NCI-H2029 treated with DMSO at 0.1 percent for 48 hours (cell line): ENCODE measurements at places on chromosomes 11 and 22.

GRCh38 chr11:95154514-95154913 lies 64.9 kb downstream of the ENDOD1 start:
- DNase-seq, result peak; percentile 50

GRCh38 chr11:134753771-134754520 lies 341.9 kb upstream of the B3GAT1 start:
- DNase-seq, result no peak

GRCh38 chr11:74988541-74989259 lies at the start of gene NEU3:
Gene NEU3, plus strand, starts transcription at chr11:74988933. Its CDS starts 128 bp downstream, at chr11:74989061.
- peak; percentile 86 for DNase-seq

DNA sequence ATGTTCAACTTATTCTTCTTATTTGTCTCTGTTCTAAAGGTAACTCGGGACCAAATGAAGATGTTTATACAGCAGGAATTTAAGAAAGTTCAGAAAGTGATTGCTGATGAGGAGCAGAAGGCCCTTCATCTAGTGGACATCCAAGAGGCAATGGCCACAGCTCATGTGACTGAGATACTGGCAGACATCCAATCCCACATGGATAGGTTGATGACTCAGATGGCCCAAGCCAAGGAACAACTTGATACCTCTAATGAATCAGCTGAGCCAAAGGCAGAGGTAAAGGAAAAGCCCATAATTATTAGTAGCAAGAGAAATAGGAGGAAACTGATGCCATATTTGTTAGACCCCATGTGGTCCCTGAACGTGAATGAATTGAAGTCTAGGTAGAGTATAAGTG lies 63.3 kb downstream of the TRIM44 start:
- DNase-seq, result no peak

- DNase-seq, result no peak
Observed at GRCh38 chr11:112182867-112183266, 7.6 kb downstream of the BCO2 start.

- no peak for DNase-seq
Observed at GRCh38 chr11:114307524-114308203, 11.5 kb downstream of the NNMT start.

GRCh38 chr22:49155039-49155769 lies 672.5 kb downstream of the BRD1 start:
- DNase-seq, result no peak

- DNase-seq, result no peak
Observed at GRCh38 chr11:38594895-38595294, 1996.9 kb upstream of the RAG2 start.

GRCh38 chr11:128745311-128746136 lies 51.7 kb downstream of the FLI1 start:
- DNase-seq, result no peak

GRCh38 chr11:121145826-121146225 lies 44.8 kb downstream of the TECTA start:
- no peak for DNase-seq

DNA sequence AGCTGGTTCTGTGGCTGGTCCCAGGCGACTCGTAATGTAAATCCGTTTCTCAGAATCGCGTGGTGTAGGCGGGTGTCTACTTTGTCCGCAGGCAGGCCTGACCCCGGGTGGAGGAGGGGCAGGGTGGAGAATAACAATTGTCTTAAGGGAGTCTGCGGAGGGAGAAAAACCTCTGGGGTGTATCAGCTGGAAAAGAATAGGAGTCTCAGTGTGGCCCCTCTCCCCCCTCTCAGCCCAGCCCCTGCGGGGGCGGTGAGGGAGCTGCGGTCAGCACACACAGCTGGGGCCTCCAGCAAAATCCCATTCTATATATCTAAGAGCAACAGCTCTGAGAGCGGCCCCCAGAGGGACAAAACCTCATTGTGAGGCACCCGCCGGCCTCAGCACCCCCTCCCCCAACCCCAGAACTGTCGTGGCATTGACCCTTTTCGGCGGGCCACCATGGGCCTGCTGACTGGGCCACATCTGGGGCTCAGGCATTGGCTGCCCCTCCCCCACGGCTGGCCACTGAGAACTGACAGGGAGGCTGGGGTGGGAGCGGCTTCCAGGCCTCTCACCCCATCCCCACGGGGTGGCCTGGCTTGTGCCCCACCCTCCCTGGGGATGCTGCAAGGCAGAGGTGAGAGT lies 2.7 kb upstream of the MYRF start:
- no peak for DNase-seq

DNA sequence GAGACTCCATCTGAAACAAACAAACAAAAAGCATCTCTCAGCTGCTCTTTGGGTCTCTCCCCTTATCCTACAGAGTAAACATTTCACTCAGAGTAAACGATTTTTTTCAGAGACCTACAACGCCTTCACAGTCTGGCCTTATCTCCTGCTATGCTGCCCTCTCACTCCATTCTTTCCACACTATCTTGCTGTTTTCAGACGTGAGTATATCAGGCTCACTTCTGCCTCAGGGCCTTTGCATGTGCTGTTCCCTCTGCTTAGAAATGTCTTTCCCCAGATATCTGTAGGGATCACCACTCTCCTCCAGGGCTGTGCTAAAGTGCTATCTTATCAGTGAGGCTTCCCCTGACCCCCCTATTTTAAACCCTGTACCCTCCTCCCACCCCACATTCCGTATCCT lies 6.5 kb downstream of the RIBC2 start:
- no peak for DNase-seq

GRCh38 chr11:67520856-67521824 lies 2.1 kb downstream of the CABP2 start:
- DNase-seq, result no peak

DNA sequence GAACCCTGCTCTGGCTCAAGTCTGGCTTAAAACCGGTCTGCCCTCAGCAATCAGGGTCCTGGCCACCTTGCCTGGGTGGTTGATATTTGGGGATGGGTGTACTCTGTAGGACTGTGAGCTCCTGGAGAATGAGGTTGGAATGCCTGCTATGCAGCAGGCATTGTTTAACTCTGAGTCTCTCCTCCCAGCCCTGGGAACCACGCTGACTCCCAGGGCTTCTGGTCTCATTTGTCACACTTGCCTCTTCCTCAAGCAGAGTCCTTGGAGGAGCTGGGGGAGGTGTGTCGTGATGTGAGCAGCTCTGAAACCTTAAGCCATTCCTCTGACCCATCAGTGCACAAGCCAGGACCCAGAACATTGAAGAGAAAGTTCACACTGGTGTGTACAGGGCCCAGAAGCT lies 340.1 kb downstream of the MN1 start:
- no peak for DNase-seq

DNA sequence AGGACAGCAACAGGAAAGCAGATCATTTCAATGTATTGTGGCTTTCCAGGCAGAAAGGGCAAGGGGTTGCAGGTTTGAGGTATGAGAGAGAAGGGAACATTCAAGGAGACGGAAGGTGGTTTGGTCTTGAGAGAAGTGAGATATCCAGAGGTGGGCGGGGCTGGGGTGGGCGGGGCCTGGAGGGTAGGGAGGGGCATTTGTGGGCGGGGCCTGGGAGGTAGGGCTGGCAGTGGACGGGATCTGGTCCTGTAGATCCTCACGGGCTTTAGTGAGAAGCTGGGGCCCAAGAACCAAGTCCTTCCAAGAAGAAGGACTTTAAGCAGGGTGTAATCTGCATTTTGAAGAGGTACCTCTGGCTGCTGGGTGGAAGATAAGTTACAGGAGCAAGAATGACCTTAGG lies 199.2 kb downstream of the MN1 start:
- no peak for DNase-seq

GRCh38 chr11:126163074-126163700 lies 48.3 kb downstream of the RPUSD4 start:
- DNase-seq, result no peak

DNA sequence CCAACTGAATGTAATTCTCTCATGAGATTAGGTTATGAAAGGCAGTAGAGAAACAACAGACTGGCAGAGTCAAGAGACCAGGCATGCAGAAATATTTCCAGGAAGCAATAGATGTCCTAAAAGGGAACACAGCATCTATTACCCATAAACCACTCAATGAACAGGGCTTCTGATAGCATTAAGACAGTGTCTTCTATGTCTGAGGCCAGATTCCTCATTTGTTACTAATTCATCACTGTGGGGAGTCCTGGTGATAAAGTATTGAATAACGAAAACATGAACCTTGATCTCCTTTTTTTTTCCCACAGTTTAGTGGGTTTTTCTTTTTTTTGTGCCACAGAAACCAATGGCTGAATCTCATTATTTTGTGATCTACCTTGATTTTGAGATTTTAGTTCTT lies 339.0 kb downstream of the METTL15 start:
- DNase-seq, result no peak

DNA sequence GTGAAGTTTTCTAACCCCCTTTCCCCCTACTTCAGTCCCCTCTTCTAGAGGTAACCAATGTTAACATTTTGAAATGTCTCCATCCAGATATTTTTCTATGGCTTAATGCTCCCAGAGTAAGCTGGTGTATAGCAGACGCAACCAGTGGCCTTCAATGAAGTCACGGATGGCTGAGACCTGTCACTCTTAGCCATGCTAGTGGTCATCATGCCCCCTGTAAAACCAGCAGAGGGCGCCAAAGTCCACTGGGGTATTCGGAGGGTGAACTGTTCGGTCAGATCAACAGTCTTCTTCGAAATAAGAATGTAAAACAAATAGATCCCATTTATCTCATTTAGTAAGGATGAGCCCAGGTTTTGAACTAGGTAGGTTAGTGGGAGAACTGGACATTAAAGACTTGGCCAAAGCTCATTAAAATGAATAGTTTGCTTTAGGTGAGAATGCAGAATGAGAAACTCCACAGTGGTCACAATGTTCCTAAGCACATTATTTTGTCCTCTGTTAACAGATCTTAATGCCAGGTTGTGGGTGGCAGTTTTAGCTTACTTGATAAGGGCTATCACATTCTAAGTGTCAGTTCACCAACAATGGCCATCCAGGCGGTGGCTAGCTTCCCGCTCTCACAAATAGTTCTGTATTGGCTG lies 8.6 kb upstream of the MMP8 start:
- DNase-seq, result peak; percentile 45

- no peak for DNase-seq
Observed at GRCh38 chr11:118084247-118084646, 2.5 kb downstream of the SMIM35 start.

- DNase-seq, result no peak
Observed at GRCh38 chr11:50070389-50070788, 37.7 kb downstream of the OR4C45 start.

DNA sequence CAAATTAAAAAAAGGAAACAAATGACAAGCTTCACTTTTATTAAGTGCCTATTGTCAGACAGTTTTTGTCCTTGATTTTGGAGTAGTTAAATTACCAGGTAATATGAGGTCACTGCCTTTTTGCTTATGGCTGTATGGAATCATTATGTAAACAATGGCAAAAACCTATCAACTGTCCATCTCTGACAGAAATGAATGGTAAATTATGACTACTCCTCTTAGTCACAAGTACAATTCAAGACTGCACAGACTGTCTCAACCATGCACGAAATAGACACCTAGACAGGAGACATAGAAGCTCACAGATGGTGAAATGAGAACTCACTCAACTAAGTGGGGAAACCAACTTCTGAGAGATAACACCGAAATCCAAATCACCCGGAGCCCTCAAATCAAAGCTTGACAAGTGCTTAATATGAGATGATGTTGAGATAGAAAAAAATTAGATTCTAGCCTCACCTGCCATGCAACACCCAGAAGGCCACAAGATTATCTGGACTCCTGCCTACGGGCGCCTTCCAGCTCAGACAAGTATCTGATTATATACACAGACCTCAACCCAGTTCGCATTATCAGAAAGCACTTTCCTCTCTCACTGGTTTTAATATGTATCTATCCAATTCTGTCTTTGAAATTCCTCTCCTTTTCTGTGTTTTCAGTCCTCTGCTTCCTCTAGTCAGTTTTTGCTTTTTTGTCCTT lies 199.3 kb downstream of the CADM1 start:
- no peak for DNase-seq

DNA sequence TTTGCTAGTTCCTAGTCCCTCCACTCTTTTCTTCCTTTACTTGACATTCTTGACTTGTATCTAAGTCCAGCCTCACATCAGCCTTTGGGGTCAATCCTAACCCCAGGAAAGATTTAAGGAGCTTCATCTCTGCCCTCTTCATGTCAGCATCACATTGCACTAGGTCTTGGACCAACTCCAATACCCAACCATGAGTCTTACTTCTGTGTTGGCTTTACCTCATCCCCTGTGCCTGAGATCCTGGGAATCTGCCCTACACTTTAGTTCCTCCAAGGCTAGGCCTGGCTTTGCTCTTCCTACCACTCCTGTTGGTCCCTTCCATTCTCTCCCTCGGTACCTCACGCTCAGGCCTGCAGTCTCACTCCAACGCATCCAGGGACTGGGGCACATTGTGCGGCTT lies 117.0 kb downstream of the SLC1A2 start:
- no peak for DNase-seq

- DNase-seq, result no peak
Observed at GRCh38 chr11:74755395-74755995, 6.8 kb downstream of the RNF169 start.

DNA sequence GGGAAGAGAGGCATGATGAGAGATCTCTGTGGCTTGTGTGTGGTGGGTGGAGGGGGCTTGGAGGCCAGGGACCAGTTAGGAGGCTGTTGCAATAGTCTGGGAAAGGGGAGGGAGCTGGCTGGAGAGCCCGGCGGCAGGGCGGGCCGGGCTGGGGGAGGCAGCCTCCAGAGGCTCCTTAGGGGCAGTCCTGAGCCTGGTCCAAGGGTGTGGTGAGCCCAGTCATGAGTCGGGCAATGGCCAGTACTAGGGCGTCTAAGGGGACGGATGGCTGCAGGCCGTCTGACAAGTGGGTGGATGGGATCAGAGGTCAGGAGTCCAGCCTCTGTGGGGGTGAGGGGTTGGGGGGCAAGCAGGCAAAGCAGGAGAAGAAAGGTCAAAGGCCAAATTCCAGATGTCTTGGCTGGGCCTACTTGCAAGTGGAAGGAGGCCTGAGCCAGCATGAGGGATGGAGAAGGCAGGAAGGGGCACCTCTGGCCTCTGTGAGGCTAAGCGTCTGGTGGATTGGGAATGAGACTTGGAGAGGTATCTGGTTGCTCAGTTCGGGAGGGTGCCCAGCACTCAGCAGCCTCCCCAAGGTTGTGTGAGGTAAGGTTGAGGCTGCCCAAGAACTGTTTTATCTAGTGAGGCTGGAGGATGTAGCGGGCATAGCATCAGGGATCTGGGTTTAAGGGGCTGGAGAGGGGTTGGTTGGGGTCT lies 6.0 kb upstream of the CD248 start:
- no peak for DNase-seq

DNA sequence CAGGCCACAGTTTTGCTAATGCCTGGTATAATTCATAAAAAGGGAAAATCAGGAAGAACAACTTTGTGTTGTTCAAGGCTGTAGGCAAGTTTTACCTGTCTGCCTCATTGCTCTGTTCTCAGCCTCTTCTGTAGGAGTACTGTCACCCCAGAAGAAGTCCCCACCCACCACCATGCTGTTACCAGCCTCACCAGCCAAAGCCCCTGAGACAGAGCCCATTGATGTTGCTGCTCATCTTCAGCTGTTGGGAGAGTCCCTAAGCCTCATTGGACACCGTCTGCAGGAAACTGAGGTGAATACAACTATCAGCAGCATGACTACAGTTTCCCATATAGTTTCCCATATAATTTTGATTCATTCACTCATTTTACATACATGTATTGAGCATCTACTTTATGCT lies 11.6 kb upstream of the TOM1 start:
- no peak for DNase-seq
